Ascending aorta (tissue), 2 donors: ENCODE measurements at places on chromosomes 7 and 10.

GRCh38 chr7:22784346-22784745, 38.3 kb downstream of the TOMM7 start:
- H3K4me3 ChIP-seq = no peak overlapping the region
- H3K36me3 ChIP-seq = no peaks in the 10 kb centered on the region
- H3K4me1 ChIP-seq = no peaks in the 10 kb centered on the region
- no peak overlapping the region for H3K27ac ChIP-seq

DNA sequence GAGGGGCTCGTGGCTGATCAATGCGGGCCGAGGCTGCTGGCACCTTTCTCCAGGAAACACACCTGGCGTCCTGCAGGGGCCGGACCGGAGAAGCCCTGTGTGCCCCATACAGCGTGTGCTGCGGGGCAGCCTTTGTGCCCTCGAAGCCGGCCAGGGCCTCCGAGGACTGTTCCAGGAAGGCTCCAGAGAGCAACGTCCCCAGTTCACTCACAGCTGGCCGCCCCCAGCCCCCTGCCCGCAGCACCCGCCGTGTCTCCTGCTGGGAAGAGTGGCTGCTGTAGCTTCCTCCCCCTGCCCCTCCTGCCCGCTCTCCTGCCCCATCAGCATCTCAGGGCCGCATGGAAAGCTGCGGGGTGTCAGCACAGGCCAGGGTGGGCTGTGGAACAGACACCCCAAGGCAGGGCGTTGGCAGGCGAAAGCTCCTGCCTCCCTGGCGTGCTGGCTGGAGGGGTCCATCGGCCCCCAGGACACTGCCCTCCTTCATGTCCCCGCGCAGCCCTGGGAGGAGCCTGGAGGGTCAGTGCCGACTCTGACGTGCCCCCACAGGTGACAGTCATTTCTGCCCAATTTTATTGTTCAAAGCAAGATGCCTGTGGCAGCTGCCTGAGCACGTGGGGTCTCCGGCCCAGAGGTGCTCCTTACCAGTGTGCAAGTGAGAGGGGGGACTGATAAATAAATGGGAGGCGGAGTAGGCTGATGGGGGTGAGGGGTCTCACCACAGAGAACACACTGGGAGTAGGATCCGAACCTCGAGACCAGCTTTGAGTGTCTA, 95.8 kb upstream of the DIP2C start:
- peak overlapping the region; percentile 42 for H3K4me3 ChIP-seq
- DNase-seq = no peak
- H3K4me1 ChIP-seq = peaks cover 3% of the 10 kb centered on the region

GRCh38 chr7:31791881-31792280, 104.9 kb downstream of the PPP1R17 start:
- H3K27ac ChIP-seq = no peak overlapping the region
- H3K36me3 ChIP-seq = no peaks in the 10 kb centered on the region
- DNase-seq = no peak
- no peak overlapping the region for H3K4me3 ChIP-seq
- H3K4me1 ChIP-seq = no peaks in the 10 kb centered on the region
- H3K27me3 ChIP-seq = no peaks in the 10 kb centered on the region

- H3K4me1 ChIP-seq = peaks cover 7% of the 10 kb centered on the region
- no peaks in the 10 kb centered on the region for H3K27me3 ChIP-seq
- DNase-seq = no peak
- peak overlapping the region; percentile 91 for H3K4me3 ChIP-seq
- H3K27ac ChIP-seq = no peak overlapping the region
Observed at GRCh38 chr10:7665767-7666166, 999 bp downstream of the ITIH5 start.

GRCh38 chr7:455110-455928, 64.3 kb downstream of the PDGFA start:
- peaks cover 24% of the 10 kb centered on the region for H3K4me1 ChIP-seq
- H3K27ac ChIP-seq = no peak overlapping the region
- H3K4me3 ChIP-seq = no peak overlapping the region
- DNase-seq = peak; percentile 84
- no peaks in the 10 kb centered on the region for H3K27me3 ChIP-seq

- H3K27ac ChIP-seq = no peak overlapping the region
- H3K27me3 ChIP-seq = peaks cover 18% of the 10 kb centered on the region
- no peaks in the 10 kb centered on the region for H3K36me3 ChIP-seq
- DNase-seq = no peak
Observed at GRCh38 chr10:49614242-49615198, 683 bp downstream of the CHAT start.

DNA sequence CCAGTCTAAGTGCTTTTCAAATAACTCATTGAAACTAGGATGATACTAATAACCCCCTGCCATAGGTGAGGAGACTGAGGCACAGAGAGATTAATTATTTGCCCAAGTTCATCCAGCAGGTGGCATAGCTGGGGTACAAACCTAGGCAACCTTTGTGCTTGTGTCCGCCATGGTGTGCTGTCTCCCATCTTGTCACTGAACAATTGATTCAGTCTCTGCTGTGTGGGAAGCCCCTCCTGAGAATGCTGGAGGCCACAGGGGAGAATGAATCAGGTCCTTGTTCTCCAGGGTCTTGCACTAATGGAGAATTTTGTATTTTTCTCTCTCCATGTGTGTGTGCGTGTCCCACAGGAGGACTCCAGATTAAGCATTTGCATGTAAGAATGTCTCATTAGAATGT, 15.8 kb upstream of the TMEM236 start:
- no peak for DNase-seq
- H3K36me3 ChIP-seq = no peaks in the 10 kb centered on the region
- no peak overlapping the region for H3K4me3 ChIP-seq

- H3K4me3 ChIP-seq = no peak overlapping the region
- H3K27ac ChIP-seq = no peak overlapping the region
- no peaks in the 10 kb centered on the region for H3K27me3 ChIP-seq
Observed at GRCh38 chr10:96488161-96488935, 25.4 kb downstream of the TLL2 start.

DNA sequence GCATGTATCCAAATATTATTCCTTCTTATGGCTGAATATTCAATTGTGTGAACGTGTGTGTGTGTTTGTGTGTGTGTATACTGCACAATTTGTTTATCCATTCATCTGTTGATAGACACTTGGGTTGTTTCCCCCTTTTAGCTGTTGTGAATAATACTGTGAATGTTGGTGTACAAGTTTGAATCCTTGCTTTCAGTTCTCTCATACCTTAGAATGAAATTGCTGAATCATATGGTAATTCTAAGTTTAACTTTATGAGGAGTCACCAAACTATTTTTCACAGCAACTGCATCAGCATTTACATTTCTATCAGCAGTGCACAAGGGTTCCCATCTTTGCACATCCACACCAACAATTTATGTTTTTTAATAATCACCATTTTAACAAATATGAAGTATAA, 86.9 kb upstream of the GATAD1 start:
- no peak for DNase-seq
- peaks cover 10% of the 10 kb centered on the region for H3K36me3 ChIP-seq
- H3K4me3 ChIP-seq = no peak overlapping the region
- H3K27me3 ChIP-seq = no peaks in the 10 kb centered on the region
- H3K4me1 ChIP-seq = no peaks in the 10 kb centered on the region

DNA sequence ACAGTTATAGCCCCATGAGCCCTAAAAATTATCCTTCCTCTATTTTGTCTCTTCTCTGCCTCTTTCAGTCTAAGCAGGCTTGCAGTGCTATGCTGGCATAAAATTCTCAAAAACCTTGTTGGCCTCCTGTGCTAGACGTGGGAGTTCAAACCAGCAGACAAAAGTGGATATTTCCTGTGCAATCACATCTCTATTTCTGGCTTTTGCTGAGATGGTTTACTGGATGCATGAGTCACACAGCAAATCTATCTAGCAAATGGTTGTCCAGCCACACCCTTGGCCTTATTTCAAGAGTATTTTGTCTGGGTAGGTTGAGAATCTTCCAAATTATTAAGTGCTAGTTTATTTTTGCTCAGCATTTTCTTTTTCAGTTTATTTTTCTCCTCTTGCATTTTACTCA, 370.8 kb downstream of the CDC14C start:
- H3K27ac ChIP-seq = no peak overlapping the region
- no peak overlapping the region for H3K4me3 ChIP-seq
- DNase-seq = no peak
- H3K27me3 ChIP-seq = no peaks in the 10 kb centered on the region
- H3K4me1 ChIP-seq = no peaks in the 10 kb centered on the region

GRCh38 chr7:104789780-104790179, 224.2 kb upstream of the KMT2E start:
- H3K36me3 ChIP-seq = no peaks in the 10 kb centered on the region
- H3K4me3 ChIP-seq = no peak overlapping the region
- H3K4me1 ChIP-seq = no peaks in the 10 kb centered on the region
- no peaks in the 10 kb centered on the region for H3K27me3 ChIP-seq

DNA sequence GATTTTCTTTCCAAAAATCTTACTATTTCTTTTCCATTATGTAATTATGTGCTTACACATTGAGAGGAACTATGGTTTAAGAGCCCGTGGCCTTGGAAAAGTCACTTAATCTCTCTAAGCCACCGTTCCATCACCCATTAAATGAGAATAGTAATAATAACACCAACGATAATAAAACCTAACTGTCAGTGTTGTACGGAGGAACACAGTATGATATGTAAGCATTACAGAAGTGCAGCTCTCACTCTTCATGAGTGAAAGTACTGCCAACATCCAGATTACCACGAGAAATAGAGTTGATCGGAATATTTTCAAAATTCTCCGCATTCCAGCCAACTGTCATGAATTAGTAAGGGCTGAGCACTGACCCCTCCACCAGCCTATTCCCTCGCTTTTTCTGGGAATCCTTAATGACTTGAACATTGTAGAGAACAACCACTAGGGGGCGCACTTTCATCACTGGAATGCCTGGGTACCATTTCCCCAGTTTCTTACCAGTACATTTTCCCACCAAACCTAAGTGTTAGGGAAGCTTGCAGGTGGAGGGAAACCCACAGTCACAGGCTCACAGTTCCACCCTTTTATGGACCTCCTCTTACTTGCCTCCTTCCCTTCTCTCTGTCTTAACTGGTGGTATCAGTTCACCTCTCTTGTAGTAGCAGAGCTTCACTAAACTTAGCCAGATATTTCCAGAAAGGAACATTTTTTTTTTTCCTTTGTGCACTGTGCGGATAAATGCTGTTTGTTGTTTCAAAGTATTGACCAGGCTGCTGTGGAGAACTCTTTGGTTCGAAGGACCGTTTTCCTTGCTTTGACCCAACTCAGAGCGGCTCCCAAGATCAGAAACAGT, 27.8 kb downstream of the NKX2-3 start:
- DNase-seq = no peak
- H3K36me3 ChIP-seq = no peaks in the 10 kb centered on the region
- no peak overlapping the region for H3K27ac ChIP-seq
- H3K4me1 ChIP-seq = no peaks in the 10 kb centered on the region

- no peak for DNase-seq
- no peak overlapping the region for H3K4me3 ChIP-seq
- no peak overlapping the region for H3K27ac ChIP-seq
- peaks cover 19% of the 10 kb centered on the region for H3K36me3 ChIP-seq
- no peaks in the 10 kb centered on the region for H3K27me3 ChIP-seq
Observed at GRCh38 chr10:28118985-28119628, 120.2 kb upstream of the ODAD2 start.
